ENCODE measurements at places on chromosomes 12 and 14. TPM values are rescaled to one million over a fixed set of nuclear protein-coding genes. Genes with fewer than 3 reads are reported as not detected.

The ENDOU gene
- total RNA-seq, result not detected

The MIPOL1 gene
- total RNA-seq, result not detected

The C12orf56 gene
- not detected for total RNA-seq

The ZNF605 gene
- 9.9 TPM for total RNA-seq

The RACGAP1 gene
- 185 TPM for total RNA-seq

The TAS2R50 gene
- 0.95 TPM for total RNA-seq

The RERG gene
- total RNA-seq, result not detected

The CCDC77 gene
- total RNA-seq, result 18.9 TPM

The TNS2 gene
- 1.0 TPM for total RNA-seq

The OASL gene
- total RNA-seq, result 29.2 TPM

The FLRT2 gene
- total RNA-seq, result not detected

The KTN1 gene
- total RNA-seq, result 91.0 TPM

The C14orf119 gene
- 46.0 TPM for total RNA-seq

The AREL1 gene
- total RNA-seq, result 44.9 TPM

The TMEM30B gene
- 0.52 TPM for total RNA-seq

All from activated CD8-positive, alpha-beta T cell treated with anti-CD3 and anti-CD28 coated beads, Interleukin-2, amount 10 ng/mL, durations not matched to agents 7 days and 5 days (primary cell).